ENCODE measurements at places on chromosomes 16 and 17.

DNA sequence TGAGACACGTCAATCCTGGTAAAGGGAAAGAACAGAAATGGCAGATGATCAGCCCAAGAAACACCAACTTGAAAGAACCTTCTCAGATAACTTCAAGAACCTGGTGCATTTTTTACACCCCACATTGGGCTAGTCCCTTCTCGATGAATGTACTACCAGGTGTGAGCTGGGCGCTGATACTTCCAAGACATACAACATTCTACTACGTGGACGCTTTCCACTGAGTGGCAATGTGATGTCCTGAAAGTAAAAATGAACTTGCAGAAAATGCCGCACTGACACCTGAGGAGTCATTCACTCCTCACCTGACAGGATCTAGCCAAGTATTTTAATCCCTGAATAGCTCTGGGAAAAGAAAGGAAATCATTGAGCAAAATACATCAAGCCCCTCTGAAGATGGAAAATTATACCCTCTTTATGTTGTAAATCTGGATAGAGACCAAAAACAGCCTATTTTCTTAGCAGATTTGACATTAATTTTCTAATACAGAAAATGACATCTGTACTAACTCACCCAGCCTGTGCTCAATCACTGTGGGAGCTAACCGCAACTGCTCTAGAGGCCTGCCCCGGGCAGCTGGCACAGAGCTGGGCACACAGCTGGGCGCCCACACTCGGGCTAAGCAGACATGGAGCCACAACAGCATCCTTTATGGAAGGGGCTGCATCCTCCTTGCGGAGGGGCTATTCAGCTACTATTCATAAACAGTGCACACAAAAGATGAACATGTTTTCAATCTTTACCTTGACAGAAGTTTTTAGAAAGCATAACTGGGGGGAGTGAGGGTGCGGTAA, 16.2 kb downstream of the SNN start:
- DNase-seq = no peak

DNA sequence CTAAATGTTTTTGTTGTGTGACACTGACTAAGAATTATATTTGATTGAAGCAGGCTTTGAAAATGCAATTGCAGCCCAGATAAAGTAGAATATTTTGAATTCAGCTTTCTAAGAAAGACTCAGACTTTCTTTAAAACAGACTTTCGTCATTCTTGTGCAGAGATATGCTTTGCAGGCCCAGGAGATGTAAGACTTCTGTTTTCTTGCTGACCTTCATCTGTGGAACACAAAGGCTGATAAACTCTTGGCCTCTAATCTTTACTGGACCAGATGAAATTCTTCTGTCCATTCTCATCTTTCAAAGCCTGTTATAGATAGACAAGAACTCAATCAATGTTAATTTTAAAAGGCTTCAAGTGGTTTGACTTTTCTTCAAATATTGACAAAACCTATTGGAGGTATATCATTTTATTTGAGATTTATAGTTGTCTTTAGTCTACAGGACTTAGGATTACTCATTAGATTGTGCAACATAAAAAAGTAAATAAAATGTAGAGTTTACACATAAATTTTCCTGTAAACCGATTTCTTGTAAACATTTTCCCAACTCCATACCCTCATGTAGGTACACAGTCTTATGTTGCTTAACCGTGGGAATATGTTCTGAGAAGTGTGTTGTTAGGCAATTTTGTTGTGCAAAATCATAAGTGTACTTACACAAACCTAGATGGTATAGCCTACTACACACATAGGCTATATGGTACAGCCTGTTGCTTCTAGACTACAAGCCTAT, 94.2 kb downstream of the MAP2K4 start:
- DNase-seq = no peak

GRCh38 chr16:72621651-72622050, 426.3 kb downstream of the ZFHX3 start:
- no peak for DNase-seq

DNA sequence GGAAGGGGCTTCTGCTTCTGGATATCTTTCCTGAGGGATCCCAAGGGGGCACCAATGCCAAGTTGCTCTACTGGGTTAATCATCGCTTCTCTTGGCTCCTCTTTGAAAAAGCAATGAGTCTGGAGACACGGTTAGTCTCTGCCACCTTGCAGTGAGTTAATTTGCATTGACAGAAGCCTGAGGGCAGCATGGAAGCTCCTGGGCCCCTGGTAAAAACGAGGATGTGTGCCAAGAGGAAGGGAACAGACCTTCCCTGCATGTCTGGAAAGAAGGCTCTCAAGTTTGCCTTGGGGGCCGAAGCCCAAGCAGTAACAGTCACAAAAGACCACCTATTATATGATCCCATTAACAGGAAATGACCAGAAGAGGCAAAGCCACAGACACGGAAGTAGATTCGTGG, 86.7 kb downstream of the IRX5 start:
- DNase-seq = no peak

- DNase-seq = no peak
Observed at GRCh38 chr17:72104863-72105234, 16.0 kb upstream of the SOX9 start.

GRCh38 chr17:59311051-59311468, 20.4 kb upstream of the YPEL2 start:
- DNase-seq = no peak

DNA sequence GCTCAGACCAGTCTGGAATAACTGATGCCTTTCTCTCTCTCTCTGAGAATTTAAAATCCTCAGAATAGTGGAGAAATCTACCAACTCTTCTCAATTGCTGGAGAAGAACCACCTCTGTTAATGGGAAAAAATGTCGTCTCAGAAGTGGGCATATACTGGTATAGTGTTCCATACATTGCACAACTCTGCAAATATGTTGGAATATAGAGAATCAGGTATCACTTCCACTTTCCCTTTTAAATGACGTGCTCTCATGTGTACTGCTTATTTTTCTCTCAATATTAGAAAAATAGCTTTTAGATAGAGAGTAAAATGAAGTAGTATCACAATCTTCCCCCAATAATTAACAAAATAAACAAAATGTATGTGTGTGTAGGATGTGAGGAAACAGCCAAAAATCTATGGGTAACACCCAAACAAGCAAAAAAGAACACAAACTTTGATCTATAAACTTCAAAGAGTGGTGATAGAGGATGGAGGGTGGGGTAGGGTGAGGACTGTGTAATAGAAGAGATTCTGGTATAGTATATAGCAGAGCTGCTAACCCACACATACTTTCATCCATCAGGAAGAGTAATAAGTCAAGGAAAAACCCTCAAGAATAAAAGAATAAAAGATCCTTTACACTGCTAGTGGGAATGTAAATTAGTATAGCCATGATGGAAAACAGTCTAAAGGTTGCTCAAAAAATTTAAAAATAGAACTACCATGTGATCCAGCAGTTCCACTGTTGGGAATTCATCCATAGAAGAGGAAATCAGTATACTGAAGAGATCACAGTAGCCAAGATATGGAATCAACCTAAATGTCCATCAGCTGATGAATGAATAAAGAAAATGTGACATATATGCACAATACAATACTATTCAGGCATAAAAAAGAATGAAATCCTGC, 46.9 kb downstream of the NFATC3 start:
- DNase-seq = no peak

- DNase-seq = no peak
Observed at GRCh38 chr16:31529937-31530312, 2.2 kb downstream of the AHSP start.

- DNase-seq = no peak
Observed at GRCh38 chr16:83542491-83542890, 265.3 kb upstream of the HSBP1 start.

GRCh38 chr16:31273676-31274075, 13.9 kb downstream of the ITGAM start:
- DNase-seq = peak; percentile 23

GRCh38 chr16:79089735-79090284, 510.7 kb downstream of the MAF start:
- DNase-seq = no peak

DNA sequence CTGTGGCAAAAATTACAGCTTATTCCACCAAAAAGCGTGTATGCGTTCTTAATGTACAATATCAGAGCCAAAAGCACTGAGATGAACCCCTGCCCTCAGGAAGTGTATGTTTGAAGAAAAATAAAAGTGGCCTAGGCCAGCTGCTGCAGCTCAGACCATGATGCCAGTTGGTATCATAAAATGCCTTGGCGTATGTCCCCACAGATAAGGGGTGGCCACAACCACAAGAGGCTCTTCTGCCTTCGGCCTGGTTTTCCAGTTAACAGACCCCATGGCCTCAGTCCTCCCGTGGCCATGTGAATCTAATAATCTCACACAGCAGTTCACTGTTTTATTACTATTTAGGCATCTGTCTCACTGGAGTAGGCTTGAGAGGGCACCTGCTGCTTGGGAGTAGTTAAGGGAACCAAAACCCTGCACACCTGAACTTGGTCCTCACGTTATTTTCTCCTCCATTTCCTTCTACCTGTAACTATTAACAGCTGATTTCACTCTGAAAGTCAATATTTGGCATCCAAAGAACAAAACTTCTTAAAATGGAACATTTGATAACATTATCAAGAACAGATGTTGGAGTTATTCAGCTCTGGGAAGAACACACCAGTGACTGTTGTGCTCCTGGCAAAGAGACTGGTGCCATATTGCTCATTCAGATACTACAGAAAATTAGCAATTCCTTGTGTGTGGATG, 34.8 kb upstream of the ERN1 start:
- no peak for DNase-seq

DNA sequence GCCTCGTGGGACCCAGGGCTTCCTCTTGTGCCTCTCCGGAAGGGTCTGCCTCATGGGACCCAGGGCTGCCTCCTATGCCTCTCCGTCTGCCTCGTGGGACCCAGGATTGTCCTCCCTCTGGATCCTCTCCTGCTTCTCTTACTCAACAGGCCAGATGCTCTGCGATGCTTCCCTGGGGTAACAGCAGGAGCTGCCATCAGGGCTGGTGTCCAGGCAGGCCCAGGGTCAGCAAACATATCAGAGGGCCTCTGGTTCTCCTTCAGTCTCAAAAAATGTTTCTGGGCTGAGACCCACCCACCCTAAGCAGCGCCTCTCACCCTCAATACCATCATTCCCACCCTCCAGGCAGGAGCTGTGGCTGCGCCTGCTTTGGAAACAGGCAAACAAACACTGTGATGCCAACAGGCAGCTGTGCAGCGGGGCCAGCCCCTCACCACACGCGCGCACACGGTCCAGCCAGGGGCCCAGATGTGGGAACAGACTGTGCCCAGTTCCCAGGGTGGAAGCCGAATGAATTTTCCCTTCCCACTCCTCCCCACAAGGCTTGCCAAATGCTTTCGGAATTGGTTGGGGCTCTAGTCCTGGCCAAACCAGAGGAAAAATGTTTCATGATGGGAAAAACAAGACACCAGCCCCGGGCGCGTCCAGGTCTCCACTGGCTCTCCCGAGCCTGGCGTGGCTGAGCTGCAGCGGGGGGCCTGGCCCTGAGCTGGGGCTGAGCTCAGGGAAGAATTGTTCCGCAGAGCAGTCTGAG, 11.3 kb downstream of the TIMM22 start:
- DNase-seq = peak; percentile 72

DNA sequence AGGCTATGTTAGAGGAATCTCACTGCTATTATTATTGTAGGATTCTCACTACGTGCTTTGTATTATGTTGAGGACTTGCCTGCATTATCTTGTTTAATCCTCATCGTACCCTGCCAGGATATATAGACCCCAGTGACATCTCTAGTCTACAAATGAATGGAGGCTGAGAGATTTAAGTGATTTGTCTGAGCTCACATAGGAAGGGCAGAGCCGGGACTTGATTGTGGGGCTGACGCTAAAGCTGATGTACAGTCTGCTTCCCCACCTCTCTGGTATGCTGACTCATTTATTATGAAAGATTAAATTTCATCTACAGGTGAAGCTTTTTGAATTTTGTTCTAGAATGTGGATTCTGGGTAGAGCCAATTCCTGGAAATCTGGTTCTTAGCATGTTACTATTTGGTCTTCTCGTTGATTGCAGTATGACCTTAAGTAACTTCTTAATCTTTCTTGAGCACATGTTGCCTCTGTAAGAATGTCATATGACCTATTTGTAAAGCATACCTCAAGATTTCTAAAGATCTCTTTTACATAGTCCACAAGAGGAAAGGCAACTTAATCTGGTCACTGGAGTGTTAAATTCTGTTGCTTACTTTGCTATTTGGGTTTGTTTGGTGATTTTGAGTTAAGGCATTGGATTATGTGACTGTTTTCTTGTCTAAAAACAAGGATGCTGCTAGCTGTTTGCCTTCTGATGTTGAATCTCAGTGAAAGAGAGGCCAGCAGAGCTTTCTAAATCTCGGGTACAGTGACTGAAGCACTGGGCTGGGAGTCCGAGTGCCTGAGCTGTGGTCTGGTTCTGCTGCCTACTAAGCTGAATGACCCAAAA, 12.4 kb downstream of the METTL9 start:
- no peak for DNase-seq

DNA sequence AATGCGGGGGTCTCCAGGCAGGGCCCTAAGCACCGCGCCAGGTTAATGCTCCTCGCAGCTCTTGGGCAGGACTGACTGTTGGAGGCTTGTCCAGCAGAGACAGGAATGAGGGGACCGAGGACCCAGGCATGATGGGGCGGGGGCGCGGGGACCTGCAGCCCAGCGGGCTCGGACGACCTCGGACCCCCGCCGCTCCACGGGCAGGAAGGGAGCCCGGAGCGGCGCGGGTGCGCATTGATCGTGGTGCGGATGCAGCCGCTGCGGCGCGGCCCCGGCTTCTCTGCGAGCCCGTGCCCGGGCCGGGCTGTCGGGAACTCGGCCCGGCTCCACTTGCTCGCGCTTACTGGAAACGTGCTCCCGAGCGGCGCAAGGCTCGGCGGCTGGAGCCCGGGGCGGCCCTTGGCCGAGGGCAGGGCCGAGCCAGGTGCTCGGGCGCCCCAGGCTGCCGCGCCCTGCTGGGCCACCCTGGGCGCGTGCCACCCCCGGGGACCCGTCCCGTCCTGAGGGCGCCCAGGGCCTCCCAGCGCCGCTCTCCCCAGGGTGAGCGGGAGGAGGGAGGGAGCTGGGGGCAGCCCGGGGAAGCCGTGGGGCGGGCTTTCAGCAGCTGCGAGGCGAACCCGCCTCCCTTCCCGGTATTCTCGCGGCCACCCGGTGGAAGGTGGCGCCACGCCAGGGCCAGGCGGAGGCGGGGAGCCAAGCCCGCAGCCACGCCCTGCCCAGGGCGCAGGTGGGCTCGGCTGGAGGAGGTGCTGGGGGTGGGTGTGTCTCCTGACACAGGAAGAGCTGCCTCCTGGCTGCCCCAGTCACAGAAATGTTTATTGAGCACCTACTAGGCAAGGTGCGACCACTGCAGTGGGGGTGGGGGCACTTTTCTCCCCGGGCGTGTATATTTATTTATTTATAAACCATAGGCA, 45.9 kb downstream of the SOCS3 start:
- DNase-seq = peak; percentile 89
